Amniotic stem cell (primary cell): ENCODE measurements at places on chromosomes 16 and 17.

DNA sequence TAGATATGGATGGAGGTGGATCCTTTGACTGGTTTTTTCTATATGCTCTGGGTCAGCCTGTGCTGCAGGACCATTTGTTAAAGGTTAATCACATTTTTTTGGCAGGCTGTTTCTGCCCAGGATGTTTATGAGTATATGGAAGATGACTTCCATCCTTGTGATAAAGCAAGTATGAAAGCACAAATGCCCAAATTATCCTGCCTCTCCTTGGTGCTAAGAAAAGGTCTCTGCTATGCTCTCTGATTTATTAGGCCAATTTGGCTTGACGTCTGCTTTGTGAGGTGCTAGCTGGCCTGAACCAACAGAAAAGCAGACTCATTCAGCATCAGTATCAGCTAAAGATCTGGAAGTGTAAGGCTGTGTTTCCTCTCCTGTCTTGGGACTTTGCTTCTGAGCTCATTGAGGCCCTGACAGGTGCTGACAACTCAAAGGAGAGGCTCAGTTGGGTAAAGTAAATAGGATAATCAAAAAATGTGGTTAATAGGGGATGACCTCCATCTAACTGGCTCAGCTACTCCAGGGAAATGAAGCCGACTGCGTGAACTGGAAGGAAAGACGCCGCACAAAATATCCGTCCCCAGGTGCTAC lies 15.2 kb downstream of the ANKRD40 start:
- DNase-seq, result no peak

DNA sequence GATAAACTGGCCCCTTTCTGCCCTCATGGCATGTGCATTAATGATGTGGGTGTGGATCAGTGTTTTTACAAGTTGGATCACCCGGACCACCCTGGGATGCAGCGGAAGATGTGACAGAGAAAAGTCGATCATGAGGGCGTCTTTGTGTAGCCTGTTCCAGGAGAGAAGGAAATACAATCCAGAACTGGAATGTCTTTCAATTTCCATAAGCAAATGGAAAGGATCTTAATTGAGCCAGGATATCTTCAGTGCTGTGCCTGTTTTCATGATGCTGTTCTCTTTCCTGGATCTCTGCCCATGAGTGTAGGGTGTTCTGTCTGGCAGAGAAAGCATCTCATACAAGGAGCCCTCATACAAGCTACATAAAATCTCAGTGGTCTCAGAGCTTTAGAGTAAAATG lies 481.4 kb downstream of the XYLT1 start:
- DNase-seq, result no peak

GRCh38 chr16:67447508-67448076 lies 16.7 kb downstream of the HSD11B2 start:
- DNase-seq, result no peak

DNA sequence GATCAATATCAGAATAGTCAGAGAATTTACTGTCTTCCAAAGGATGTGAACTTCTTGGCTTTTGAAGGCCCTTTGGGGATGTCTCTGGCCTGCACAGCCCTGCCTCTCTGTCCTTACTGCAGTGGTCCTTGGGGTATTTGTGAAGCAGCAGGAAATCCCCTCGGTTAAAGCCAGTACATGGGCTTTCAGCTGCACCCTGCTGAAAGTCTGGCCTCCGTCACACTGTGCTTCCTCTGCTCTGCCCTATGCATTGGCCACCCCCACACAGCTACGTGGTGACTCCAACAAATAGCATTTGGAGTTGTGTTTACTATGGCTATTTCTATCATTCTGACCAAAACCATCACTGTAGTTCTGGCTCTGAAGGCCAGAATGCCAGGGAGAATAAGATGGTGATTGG lies 21.2 kb downstream of the SYCE1L start:
- DNase-seq, result no peak

DNA sequence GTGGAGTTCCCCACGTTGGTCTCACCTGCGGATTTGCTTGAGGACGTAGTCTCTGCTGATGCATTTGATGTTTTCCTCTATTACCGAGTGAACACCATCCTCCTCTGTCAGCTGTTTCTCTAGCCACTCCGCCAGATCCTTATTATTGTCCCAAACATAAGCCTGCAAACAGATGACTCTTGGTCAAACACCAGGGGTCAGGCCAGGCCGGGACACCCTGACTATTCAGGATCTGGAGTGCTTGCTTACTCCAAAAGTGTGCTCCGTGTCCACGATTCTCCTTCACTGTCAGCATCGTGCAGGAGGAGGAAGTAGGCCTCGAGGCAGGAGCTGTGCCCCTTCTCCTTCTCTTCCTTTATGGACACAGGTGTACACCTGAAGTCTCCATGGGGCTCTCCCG lies 140.2 kb downstream of the AATF start:
- no peak for DNase-seq

GRCh38 chr16:68364561-68364998 lies 53.8 kb downstream of the PRMT7 start:
- DNase-seq, result no peak

GRCh38 chr16:59148056-59148768 lies 414.1 kb upstream of the GOT2 start:
- DNase-seq, result no peak

DNA sequence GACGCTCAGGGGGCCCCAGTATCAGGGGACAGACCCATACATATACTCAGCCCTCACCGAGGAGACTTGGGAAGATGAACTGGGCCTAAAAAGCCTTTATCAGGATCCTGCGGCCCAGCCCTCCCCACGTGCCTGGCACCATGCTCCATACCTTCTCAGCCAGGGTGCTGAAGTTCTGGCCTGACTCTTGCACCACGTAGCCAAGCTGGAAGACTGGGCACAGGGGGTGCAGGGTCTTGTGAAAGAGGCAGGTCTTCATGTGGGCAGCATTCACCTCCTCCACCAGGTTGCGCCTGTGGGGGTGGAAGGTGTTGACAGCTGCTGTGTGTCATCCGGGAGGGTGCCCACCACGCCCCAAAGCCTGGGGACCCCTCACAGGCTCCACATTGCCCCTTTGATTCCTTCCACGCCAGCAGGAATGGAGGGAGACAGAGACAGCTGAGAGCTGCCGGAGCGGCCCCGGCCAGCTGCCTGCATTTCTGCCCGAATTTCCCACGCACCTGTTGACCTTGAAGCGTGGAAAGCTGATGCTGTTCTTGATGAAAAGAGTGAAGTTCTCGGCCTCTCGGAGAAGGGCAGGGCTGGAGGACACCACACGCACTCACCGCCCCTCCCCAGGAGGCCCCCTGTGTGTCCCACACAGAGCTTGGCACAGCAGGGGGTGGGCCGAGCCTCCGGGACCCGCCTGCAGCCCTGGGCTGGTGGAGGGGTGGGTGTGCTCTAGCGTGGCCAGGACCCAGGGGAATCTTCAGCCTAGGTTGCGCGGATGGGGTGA lies 10.4 kb upstream of the CAMKK1 start:
- no peak for DNase-seq

GRCh38 chr16:28875134-28876018 lies 2.9 kb upstream of the ATP2A1 start:
- DNase-seq, result no peak

DNA sequence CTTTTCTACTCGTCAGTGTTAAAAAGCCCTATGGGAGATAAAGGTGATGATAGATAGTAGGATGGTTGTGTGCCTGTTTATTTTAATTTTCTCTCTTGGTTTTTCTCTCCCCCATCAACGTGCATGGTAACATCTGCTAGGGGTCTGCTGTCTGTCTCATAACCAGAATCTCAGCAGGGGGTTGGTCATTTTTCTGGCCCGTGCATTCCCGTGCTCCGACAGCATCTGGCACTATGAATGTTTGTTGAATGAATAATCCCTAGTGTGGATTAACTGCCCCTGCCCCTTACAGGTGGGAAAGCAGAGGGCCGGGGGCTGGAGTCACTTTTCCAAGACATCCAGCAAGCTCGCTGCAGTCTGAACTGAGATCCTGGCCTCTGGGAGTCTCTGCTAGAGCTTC lies 6.3 kb downstream of the CA5A start:
- DNase-seq, result no peak

DNA sequence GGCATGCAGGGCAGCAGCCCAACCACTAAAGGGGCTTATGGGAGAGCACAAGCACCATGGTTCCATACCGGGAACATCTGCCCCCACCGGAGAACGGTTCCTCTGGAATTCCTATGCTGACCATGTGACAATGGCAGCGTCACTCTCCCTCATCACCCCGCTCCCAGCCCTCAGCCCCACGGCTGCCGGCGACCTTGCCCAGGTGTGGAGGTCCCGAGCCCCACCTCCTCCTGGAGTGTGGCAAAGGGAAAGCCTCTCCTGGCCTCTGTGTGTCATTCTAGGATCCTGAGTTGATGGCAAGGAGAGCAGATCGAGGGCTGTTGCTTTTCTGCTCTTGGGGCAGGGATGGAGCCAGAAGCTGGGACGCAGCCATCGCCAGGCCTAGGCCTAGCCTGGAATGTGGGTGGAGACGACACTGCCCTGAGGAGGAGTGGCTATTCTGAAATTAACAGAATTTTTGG lies 17.8 kb upstream of the RNPS1 start:
- DNase-seq, result no peak

DNA sequence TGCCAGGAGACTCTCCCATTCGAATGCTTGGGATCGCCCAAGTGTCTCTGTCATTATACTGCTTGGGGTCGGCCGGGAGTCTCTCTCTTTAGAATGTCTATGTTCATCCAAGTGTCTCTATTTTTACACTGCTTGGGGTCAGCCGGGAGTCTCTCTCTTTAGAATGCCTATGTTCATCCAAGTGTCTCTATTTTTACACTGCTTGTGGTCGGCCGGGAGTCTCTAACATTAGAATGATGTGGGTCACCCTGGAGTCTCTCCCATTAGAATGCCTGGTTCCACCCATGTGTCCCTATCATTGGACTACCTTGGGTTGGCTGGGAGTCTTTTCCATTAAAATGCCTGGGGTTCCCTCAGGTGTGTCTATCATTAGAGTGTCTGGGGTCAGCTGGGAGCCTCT lies 2230.4 kb downstream of the TP53TG3F start:
- DNase-seq, result no peak

DNA sequence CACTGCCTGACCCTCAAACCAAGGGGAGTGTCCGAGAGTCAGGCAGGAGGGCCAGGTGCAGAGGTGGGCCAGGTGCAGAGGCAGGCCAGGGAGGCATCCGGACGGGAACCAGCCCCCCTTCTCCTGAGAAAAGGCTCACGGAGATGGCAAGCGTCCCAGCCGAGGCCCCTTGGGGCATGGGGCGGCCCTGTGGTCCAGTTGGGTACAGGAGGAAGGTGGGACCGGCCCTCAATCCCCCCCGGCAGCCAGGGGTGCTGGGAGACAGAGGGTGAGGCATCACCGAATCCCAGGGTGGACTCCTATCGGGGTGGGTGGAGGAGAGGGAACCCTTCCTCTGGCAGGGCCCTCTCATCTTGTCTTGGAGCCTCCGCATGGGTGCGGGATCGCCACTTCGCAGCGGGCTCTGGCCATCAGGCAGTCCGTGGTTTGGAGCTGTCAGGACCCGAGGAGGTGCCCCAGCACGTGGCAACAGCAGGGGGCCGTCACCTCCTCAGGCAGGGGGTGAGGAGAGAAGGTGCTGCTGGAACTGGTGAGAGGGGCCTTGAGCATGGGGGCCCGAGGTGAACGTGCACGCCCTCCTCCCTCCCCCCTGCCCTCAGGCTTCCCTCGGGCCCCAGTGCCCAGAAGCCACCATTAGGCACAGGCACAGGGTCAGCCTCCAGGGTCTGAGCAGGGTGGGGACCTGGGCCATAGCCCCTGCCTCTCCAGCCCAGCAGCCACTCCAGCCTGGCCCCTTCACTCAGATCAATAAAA lies 38.7 kb upstream of the SLC38A10 start:
- no peak for DNase-seq

DNA sequence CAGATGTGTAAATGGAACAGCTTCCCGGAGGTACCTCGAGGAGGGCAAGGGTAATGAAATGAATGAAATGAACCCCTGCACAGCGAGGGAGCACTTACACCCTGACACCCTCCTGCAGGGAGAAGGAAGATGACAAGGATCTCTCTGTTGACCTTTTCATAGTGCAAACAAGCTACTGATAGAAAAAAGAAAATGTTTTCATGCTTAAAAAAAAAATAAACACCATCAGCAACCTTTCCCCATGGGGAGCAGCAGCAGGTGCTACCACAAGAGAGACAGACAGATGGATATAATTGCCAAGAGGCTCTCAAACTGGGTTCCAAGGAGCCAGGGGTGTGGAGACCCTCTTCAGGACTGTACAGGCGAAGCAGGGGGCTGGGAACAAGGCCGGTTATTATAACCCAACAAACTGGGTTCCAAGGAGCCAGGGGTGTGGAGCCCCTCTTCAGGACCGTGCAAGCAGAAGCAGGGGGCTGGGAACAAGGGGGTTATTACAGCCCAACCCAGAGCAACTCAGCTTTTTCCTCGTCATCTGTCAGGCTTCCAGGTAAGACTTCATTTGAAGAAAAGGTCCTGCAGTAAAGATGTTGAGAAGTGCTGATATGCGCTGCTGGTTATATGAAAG lies 718 bp upstream of the RPH3AL start:
- no peak for DNase-seq

DNA sequence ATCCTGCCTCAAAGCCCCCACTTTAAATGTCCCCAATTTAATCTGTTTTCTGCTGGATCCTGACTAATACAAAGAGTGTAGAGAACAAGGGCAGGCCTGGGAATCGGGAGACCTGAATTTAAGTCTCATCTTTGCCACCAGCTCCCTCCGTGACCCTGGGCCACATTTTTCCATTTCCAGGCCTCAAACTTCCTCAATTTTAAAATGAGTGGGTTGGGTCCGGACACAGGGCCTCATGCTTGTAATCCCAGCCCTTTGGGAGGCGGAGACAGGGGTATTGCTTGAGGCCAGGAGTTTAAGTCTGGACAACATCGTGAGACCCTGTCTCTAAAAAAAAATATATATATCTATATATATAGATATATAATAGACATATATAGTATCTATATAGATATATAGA lies 61.4 kb downstream of the SRL start:
- DNase-seq, result no peak

DNA sequence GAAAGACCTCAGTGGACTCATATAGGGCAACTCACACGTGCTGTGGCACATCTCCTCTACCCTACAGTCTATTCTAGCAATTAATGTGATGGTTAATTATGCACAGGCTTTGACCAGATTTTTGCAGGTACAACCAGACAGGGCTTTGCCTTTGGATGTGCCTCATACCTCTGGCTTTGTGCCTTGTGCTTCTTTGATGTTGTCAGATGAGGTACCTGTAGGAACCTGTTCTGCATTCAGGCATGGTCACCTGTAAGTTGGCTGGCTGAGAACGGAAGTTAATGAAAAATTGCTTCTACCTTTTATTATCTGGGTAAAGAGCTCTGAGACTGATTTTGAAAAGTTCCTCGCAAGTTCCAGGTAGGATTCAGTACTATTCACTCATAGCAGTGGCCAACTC lies 462.9 kb upstream of the ZFHX3 start:
- no peak for DNase-seq

GRCh38 chr17:2412561-2413021 lies 11.7 kb upstream of the MNT start:
- DNase-seq, result no peak

GRCh38 chr17:77208217-77208808 lies 67.5 kb downstream of the SEC14L1 start:
- peak; percentile 53 for DNase-seq

GRCh38 chr16:4954714-4955113 lies 3.4 kb upstream of the SEC14L5 start:
- no peak for DNase-seq

GRCh38 chr16:52805559-52806168 lies 247.0 kb downstream of the CHD9NB start:
- no peak for DNase-seq
